ENCODE measurements at places on chromosomes 2 and 18.

- DNase-seq = no peak
Observed at GRCh38 chr2:216693414-216694080, 1.8 kb downstream of the IGFBP5 start.

DNA sequence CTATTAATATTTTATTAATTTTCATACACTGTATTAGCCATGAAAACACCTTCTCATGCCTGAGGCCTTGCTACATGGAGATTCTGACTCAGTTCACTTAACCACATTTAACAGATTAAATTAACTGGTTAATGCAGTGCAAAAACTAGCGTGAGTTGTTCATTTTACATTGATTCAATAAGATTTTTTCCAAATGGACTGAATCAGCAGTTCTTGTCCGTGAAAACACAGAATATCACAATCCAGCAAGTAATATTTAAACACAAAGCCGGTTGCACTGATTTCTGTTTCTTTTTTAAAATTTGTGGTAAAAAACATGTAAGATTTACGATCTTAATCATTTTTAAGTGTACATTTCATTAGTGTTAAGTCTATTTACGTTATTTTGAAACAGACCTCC, 118.2 kb upstream of the THUMPD2 start:
- no peak for DNase-seq

- no peak for DNase-seq
Observed at GRCh38 chr18:64718808-64719207, 569.9 kb upstream of the LINC00305 start.

- no peak for DNase-seq
Observed at GRCh38 chr18:58966005-58966677, 101.5 kb downstream of the ZNF532 start.

GRCh38 chr18:79906706-79907105, 44.7 kb downstream of the SLC66A2 start:
- DNase-seq = no peak

Data from NT2/D1 (cell line).